ENCODE measurements at places on chromosomes 7 and 10.

DNA sequence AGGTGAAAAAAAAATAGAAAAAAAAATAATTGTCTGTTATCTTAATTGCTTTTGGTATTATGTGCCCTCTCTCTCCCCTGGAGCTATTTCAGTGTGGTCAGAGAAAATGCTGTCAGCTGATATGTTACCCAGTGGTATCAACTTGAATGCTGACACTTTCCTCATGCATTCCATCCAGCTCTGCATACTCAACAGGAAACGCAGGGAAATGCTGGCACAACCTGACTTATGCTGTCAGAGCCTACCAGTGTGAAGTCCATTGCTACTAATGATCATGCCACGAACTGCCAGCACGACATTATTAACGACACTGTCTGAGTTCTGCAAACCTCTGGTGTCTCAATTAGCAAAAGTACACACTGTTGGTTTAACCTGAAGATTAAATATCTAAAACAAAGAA is 182.8 kb downstream of the ZWINT start:
- DNase-seq, result no peak

GRCh38 chr7:88965371-88965770 is 169.8 kb upstream of the TEX47 start:
- DNase-seq, result no peak

DNA sequence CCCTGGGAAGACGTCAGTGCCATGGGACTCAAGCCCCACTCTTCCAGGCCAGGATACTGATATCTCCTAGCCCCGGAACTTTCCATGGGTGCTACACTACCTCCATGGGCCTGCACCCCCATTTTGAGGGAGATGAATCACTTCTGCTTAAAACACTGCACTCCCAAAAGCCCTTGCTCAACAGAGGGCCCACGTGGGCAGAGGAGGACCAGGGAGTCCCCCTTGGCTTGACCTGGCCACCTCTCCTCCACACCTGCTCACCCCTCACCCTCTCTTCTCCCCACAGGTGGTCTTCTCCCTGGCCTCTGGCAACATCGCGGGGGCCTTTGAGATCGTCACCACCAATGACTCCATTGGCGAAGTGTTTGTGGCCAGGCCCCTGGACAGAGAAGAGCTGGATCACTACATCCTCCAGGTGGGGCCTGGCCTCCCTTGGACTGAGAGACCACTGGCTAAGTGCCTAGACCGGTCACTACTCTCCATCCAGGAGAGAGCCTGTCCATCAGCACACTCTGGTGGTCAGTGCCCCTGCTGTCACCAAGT is 19.9 kb upstream of the C10orf105 start:
- DNase-seq, result no peak

DNA sequence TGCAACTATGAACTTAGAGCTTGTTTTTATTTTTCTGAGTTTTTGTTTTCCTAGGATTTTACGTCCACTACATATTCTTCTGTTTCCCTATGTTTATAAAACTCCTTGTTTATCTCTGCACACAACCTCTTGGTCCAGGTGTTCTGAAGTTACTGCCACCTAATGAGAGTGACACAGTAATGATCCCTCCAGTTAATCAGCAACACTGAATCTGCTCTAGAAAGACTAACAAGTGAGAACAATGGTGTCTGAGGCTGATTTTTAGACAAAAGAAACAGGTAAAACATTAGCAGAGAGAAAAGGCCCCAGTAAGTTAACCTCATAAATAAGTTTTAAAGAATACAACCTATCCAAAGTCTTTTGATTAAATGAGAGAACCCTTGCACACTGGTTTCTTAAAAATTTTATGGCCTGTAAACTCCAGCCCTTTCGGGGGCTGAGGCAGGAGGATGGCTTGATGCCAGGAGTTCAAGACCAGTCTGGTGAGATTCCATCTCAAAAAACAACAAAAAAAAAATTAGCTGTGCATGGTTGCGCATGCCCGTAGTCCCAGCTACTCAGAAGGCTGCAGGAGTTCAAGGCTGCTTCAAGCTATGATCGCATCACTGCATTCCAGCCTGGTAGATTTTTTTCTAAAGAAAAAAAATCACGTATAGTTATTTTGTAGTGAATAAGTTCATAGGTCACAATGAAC is 397.6 kb downstream of the MAGI2 start:
- DNase-seq, result no peak

DNA sequence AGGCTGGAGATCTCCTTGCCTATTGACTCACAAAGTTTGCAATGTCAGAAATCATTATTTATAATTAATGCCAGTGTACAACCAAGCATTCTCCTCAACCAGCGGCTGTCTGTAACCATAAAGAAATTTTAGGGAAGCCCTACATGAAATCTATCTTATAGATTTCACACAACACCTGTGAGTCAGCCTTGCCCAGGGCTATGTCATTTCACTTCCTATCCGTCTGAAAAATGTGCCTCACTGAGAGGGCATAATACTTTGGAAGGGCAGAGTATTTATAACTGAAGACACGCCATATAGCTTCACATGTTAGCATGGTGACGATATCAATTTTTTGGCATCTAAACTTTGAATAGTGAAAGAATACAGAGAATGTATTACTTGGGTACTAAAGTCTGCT is 296.6 kb upstream of the ETV1 start:
- no peak for DNase-seq

GRCh38 chr7:150451833-150452461 is 1.5 kb downstream of the GIMAP8 start:
- DNase-seq, result no peak

- no peak for DNase-seq
These were observed 273.4 kb downstream of the DIP2C start for GRCh38 chr10:416091-416515.

- no peak for DNase-seq
These were observed 78.1 kb downstream of the CXCL12 start for GRCh38 chr10:44306762-44307161.

- no peak for DNase-seq
These were observed 70.0 kb downstream of the MINDY4 start for GRCh38 chr7:30841025-30841735.

DNA sequence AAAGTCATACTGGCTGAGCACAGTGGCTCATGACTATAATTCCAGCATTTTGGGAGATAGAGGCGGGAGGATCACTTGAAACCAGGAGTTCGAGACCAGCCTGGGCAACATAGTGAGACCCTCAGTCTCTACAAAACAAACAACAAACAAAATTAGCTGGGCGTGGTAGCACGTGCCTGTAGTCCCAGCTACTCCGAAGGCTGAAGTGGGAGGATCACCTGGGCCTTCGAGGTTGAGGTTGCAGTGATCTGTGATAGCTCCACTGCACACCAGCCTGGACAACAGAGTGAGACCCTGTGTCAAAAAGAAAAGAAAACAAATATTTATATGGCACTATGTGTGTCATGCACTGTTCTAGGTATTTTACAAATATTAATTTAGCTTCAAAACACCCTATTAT is 94.3 kb downstream of the DNMBP start:
- DNase-seq, result no peak

- no peak for DNase-seq
These were observed 40.4 kb upstream of the RASGEF1A start for GRCh38 chr10:43307306-43307705.

DNA sequence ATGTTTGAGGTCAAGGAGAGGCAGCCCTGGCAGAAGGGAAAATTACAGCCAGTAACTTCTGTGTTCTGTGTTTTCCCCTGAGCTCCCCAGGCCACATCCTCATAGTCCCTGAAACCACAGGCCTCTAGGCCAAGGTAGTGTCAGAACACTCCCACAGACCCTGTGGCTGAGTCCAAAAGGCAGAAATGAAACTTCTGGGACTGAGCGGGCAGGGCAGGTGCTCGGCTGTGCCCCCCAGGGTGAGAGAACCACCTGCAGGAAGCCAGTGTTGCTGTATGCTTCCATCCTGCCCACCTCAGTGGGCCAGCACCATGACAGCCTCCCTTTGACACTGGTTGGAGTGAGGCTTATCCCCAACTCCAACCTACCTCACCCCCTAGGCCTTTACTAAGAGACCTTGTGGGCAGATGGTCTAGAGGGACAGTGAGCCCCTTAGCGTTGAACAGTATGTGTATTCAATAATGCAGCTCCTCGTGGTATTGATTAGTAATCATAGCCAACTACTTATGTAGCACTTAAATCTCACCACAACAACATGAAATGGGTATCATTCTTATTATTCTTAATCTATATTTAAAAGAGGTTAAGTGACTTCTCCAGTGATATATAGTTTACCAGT is 30.3 kb downstream of the PIK3CG start:
- peak; percentile 5 for DNase-seq

DNA sequence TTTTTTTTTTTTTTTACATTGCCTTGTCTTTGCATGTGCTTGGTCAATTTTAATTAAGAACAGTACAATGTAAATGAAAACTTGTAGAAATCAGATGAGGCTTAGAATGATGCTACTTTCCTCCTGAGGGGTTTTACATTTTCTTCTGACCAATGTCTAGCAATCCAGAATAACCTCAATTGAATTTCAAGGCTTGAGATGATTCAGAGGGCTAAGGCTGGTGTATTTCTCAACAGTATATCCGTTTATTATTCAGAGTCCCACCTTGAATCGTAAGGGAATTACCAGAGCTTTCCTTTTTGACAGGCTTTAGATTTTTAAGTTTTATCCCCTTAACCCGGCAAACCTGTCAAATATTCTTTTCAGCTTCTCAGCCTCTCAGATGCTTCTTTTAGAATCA is 231.2 kb upstream of the STK17A start:
- no peak for DNase-seq

DNA sequence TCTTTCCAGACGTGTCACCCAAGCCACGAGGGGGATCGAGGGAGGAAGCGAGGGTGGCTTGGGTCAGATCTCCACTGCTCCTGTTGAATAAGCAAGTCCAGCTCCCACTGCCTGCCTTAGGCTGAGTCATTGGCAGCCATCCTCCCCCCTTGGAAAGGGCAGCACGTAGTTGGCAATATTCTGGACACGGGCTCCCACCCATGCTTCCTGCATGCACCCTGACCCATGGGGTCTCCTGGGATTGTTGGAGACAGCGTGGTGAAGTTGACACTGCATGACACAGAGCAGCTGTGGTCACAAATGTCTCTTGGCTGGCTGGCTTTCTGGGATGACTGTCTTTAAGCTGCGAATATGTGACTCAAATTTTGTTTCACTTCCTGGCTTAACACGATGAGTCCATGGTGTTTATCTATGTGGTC is 11.2 kb downstream of the BTBD16 start:
- no peak for DNase-seq

GRCh38 chr7:108094933-108095710 is 35.0 kb downstream of the LAMB4 start:
- DNase-seq, result no peak

DNA sequence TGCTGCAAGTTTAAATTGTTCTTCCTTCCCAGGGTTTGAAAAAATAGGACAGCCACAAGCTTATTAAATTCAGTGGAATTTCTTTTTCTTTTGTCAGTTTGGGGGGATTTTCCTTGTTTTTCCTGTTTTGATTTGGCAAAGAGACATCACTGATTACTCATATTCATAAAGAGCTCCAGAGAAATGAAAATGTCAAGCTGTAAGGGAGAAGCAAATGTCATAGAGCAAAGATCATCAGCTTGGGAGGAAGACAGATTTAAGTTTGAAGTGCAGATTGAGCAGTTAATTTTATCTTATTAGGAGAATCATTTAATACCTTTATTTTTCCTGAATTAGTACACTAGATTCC is 255.8 kb upstream of the PHYHIPL start:
- DNase-seq, result no peak

DNA sequence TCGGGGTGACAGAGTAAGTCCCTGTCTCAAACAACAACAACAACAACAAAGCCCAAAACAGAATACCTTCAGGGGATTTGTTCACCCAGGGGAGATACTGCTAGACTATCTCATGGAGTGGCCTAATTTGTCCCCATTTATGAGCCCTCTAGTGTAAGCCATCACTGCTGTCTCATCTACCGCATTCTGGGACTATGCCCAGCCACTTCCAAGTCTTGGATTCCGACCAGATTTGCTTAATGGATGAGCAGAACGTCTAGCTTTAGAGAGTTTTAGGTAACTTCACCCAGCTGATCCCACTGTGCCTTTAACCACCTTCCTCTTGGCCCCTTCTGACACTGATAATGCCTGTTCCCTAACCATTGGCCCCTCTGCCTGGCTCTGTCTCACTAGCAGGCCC is 47.1 kb downstream of the PAPSS2 start:
- no peak for DNase-seq

DNA sequence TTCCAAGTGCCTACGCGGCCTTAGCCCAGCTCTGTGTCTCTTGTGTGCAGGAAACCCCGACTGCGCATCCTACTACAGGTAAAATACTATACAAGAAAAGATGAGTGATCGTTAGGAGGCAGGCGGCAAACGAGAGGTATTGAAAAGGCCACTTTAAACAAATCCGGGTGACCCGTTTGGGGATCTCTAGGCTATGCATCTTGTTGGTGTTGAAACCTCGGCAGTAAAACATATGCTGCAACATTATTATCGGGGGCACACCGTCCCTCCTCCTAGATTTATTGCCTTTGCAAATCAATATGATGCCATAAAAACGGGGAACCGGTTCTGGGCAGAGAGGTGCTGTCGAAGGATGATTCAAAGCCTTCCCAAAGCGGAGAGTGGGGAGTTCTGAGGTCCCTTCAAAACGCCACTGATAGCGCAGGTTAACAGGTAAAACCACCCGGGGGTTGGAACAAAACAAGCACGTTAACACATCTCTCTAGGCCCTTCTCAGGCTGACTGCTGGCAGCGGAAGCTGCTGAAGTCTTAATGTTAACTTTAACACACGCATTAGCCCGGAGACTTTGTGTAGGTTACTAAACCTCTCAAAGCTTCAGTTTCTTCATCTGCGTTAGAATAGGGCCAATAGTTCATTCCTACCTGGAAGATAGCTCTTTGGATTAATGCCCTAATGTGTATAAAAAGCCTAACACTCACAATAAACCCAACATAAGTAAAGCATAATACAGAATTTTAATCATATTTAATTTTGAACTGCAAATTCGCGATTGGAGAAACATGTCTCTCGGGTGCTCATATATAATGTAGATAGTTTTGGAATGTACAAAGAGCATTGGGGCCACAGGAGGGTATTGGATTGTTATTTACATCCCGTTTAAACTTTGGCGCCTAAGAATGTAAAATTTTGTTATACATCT is 2.6 kb upstream of the TBX20 start:
- DNase-seq, result no peak

DNA sequence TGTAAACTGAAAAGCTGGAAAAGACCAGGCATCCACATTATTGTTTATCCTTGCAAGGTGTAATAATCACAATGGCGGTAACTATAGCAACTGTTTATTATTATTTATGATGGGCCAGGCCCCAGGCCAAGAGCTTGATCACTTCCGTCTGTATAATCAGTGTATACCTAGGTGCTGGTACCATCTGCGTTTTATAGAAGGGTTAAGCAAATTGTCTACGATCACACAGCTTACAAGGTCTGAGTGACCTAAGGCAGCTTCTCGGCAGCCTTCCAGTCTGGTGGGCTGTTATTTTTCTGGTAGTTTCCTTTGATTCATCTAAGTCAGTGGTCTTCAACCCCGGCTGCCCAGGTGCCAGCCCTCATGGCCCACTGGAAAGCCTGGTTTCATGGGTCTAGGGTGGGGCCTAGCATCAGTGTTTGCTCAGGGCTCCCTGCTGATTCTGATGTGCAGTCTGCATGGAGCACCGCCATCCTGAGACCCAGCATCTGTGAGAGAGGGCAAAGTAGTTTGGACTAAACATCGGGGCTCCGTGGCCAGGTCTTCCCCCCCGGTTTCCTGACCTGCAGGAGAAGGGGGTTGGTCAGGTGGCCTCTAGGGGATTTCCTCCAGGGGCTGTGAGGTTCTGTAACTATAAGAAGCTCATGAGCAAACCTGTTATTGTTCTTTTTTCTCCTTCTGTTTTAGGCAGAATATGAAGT is 146.4 kb downstream of the RGS10 start:
- no peak for DNase-seq
